ENCODE measurements at places on chromosomes 7 and 10.

DNA sequence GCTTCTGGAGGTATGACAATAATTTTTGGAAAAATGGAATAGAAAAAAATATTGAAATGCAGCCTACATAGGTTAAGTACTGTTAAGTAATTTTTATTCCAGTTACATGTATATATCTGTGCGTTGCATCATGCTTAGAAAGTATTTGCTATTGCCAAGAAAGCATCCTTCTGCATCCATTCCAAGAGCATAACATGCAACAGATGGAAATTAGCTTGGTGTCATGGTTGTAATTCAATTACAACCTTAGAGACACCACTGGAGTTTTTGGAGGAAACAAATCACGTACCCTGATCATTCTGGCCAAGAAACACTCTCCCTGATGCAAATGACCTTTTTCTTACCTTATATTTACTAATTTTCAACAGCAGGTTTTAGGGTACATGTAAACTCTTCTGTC lies 1.7 kb downstream of the AKR1B1 start:
- no peak for DNase-seq

DNA sequence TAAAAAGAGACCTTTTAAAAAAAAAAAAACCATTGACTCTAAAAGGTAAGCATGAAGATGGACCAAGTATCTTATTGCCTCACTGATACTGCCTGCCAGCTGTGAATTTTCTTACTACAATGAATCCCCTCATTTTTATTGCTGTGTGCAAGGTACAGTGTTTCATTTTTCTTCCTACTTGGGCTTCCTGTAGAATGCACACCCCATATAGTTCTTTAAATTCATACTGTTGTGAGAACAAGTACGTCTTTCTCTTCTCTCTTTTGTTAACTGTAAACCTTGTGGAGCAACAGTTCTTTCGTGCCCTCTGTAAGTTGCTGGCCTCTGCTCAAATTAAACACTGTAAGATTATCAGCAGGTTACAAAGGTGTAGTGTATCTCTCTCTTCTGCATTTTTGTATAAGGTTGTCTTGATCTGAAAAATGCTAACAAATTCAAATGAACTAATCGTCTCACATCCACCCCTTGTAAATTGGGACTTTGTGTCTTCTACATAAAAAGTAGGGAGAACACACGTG lies 105.6 kb downstream of the VTI1A start:
- DNase-seq: no peak

DNA sequence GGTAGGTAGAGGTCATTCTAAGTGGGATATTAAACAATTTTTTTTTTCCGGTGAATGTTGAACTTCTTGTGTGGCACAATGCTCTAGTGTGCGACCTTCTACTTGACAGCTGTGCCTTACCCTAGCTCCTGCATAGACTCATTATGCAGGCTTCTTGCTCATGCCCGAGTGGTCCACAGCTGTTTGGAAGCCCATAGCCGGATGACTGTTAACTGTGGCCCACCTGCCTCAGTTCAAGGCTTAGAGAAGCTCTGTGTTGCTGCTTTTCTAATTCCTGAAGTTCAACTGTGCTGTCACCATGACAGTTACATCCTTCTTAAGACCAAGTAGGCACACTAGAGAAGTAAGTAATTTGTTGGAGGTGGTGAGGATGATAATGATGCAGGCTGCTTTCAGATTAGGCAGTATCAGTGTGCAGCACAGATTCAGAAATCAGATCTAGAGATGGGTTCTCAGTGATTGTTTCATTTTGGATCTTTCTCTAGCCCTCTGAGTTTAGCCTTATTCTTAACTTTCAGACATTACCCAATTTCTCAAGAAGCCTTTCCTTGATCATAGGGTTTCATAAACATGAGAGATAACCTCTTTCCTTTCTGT lies 278.4 kb downstream of the PHF14 start:
- no peak for DNase-seq

GRCh38 chr10:72886621-72887020 lies 6.9 kb upstream of the OIT3 start:
- DNase-seq: no peak

- DNase-seq: no peak
Observed at GRCh38 chr10:95605163-95605562, 44.0 kb upstream of the SORBS1 start.

- no peak for DNase-seq
Observed at GRCh38 chr7:104993217-104993862, 20.7 kb upstream of the KMT2E start.

- no peak for DNase-seq
Observed at GRCh38 chr10:74123081-74123480, 27.5 kb downstream of the AP3M1 start.

DNA sequence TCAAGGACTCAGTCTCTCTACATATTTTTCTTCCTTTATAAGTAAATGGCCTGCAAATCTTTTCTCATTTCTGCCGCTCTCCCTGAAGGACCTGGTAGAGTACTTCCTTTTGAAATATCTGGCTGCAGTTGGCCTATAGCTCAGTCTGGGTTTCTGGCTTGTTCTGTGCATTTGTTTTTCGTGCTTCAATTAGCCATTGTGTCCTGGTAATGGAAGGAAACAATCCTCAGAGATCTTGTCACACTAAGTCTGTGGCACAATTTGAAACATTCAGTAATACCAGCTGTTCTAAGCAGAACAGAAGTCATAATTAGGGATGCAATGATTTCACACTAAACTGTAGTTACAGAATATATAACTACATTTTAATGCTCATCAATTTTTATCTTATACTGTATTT lies 545.0 kb downstream of the NRG3 start:
- no peak for DNase-seq

- DNase-seq: no peak
Observed at GRCh38 chr10:69321039-69321715, 42.9 kb downstream of the HK1 start.

- no peak for DNase-seq
Observed at GRCh38 chr7:12415072-12415471, 11.4 kb upstream of the VWDE start.

DNA sequence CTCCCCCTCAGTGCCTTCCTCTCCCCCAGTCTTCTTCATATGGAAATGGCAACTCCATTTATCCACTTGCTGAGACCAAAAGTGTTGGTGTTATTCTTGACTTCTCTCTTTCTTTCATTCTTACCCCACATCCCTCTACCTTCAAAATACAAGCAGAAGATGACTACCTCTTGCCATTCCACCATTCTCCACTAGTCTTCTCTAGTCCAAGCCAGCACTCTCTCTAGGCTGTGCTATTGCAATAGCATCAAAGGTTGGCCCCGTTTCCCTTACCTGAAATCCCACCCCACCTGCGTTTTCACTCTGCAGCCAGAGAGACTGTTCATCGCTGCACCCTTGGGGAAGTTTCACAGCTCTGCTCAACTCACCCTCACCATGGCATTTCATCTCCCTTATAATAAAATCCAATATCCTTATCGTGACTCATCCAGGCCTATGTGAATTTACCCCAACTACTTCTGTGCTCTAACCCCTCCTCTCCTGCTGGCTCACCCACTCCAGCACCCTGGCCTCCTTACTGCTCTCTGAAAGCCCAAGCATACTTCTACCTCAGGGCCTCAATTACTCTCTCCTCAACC lies 109.1 kb downstream of the LSM5 start:
- no peak for DNase-seq

GRCh38 chr7:101985903-101986734 lies 168.7 kb downstream of the CUX1 start:
- DNase-seq: peak; percentile 32

- no peak for DNase-seq
Observed at GRCh38 chr7:13489386-13489785, 500.1 kb downstream of the ETV1 start.

DNA sequence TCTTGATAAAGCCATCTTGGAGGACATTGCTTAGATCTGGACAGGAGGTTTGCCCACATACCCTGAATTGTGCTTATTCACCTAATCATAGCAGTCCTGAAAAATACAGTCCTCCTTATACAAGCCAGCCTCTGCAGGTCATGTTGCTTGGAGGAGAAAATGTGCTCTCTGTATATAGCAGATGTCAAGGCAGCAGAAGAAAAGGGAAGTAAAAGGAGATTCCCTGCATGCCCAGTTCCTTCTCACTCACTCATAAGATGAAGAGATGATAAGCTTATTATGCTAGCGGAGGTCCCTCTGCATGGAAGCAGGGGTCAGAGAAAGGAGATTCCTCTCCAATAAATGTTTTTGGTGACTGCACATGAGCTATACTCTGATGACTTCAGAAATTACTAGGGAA lies 458.8 kb upstream of the ZMIZ1 start:
- DNase-seq: no peak

DNA sequence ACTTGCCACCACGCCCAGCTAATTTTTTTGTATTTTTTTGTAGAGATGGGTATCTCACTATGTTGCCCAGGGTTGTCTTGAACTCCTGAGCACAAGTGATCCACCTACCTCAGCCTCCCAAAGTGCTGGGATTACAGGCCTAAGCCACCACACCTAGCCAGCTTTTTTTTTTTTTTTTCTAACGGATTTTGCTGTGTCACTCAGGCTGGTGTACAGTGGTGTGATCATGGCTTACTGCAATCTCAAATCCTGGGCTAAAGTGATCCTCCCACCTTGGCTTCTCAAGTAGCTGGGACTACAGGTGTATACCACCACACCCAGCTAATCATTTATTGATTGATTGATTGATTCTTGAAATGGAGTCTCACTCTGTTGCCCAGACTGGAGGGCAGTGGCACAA lies 106.0 kb upstream of the TRIM24 start:
- no peak for DNase-seq

GRCh38 chr7:6291531-6291930 lies 19.1 kb upstream of the CYTH3 start:
- no peak for DNase-seq

GRCh38 chr7:149850007-149850594 lies 11.9 kb downstream of the ZNF862 start:
- DNase-seq: no peak

DNA sequence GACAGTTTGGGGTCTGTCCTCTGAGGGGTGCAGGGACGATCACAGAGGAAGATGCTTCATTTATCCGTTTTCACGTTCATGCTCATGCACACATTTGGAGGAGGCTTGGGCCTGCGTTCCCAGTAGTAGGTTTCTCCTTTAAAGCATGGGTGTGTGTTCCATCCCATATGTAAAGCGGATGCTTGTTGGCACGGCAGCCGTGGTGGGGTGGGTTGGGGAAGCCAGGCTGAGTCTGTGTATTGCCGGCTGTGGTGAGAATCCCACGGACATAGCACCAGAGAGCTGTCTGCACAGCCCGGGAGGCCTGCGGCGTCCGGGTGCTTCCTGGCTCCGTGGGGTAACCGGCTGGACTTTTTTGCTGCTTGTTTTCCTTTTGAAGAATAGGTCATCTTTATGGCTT lies 440 bp downstream of the JAKMIP3 start:
- DNase-seq: no peak

GRCh38 chr10:78890506-78890905 lies 178.3 kb upstream of the ZMIZ1 start:
- no peak for DNase-seq

DNA sequence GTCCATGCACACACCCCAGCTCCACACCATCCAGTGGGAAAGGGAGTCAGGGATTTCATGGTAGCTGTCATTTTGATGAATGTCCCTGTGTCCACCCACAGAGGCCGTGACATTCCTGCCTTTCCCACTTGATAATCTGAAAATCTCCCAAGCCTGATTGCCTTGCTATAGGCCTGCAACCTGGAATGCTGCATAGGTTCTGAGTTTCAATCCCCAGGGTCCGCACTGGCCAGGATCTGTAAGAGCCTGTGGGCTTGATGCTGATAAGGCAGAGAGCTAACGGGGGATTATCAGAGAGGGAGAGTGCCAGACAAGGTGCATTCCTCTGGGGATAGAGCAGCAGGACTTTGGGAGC lies 57.5 kb downstream of the RBM20 start:
- no peak for DNase-seq

DNA sequence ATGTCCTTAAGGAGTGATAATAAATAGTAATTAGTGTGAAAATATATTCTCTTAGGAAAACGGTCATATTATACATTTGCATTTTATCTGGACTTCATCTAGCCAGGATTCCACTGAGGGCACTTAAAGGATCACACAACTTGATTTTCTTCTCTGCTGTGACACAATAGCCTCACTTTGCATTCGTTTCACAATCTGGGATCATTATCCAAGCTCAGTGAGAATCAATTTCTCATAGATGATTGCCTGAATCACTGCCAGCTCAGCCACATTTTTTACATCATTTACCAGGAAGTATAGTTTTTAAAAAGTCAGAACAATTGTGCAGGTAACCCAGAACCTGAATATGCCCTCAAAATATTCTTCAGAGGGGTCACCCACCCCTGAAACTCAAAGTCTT lies 68.9 kb downstream of the PTPRZ1 start:
- no peak for DNase-seq

DNA sequence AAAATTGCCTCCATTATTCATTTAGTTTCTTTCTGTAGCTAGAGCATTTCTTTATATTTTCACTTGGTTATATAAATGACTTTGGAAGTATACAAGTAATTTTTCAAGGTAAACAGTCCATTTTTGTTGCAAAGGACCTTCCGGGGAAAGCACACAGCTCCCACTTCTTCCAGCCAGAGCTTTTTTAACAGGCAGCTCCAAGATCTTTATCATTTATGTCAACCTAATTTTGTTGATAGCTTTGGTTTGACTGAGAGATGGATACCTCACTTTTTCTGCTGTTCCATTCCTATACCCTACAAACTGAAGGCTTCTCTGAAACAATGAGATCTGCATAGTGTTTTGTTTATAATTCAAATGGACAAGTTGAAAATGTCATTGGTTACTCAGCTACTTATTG lies 49.3 kb upstream of the RAB11FIP2 start:
- DNase-seq: no peak

GRCh38 chr10:113138937-113139585 lies 189.0 kb downstream of the TCF7L2 start:
- no peak for DNase-seq

GRCh38 chr10:98429320-98430072 lies 14.5 kb upstream of the PYROXD2 start:
- no peak for DNase-seq

GRCh38 chr7:157782041-157782440 lies 445.2 kb downstream of the DNAJB6 start:
- DNase-seq: no peak

DNA sequence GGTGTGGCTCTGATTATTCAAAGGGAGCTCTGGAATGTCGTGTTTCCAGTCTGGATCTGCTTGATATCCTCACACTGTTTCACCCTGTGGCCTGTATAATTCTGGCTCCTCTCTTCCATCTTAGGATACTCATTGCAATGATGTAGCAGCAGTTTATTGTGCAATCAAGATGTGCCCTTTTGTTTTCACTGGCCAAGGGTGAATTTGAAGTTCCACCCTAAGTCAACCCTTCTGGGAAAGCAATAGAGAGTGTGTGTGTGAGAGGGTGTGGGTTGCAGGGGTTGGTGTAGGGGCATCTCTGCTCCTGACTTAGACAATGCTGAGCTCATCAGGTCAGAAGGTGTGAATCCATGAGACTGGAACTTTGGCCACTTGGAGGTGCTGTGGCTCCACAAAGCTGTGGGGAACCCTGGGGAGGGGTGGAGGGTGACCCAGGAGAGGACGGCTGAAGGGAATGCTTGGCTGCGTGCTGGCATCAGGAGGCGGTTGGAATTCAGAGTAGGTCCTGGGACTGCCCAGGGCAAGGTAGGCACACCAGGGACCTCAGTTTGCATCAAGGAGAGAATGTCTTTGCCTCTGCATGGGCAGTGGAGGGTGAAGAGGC lies 118.0 kb upstream of the PRSS58 start:
- no peak for DNase-seq

- no peak for DNase-seq
Observed at GRCh38 chr10:121459279-121459621, 139.0 kb downstream of the FGFR2 start.

GRCh38 chr7:27101957-27102580 lies 414 bp downstream of the HOXA2 start:
- DNase-seq: no peak

- DNase-seq: peak; percentile 68
Observed at GRCh38 chr7:115851291-115851690, 179.3 kb downstream of the TFEC start.

- DNase-seq: peak; percentile 60
Observed at GRCh38 chr7:111274857-111275256, 183.9 kb downstream of the LRRN3 start.

Data from cardiac fibroblast (primary cell).